ENCODE measurements at places on chromosomes 2 and 18.

DNA sequence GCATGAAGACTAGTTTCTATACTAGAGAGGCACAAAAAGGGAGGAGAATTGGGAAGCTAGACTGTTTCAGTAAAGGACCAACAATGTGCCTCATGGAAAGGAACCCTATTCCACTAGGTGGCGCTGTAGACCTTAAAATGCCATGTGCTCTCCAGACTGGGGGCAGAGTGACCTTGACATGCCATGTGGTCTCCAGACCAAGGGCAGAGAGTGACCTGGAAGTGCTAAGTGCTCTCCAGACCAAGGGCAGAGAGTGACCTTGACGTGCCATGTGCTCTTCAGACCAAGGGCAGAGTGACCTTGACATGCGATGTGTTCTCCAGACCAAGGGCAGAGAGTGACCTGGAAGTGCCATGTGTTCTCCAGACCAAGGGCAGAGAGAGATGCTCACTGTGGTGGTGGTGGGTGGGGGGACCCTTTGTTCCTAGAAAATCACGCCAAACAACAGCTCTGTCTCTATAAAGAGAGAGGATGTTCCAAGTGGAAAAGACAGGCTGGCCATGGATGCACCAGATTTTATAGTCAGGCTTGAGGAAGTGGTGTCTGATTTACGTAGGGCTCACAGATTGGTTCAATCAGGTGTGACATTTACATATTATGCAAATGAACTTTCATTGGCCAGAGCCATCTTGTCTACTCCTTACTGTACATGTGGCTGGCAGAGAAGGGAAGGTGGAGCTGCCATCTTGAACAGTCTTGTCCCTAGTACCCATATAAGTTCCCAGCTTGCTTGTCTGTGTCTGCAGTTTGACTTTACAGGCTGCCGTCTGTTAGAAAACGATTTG lies 344.0 kb upstream of the DDX18 start:
- no peak for ATAC-seq

DNA sequence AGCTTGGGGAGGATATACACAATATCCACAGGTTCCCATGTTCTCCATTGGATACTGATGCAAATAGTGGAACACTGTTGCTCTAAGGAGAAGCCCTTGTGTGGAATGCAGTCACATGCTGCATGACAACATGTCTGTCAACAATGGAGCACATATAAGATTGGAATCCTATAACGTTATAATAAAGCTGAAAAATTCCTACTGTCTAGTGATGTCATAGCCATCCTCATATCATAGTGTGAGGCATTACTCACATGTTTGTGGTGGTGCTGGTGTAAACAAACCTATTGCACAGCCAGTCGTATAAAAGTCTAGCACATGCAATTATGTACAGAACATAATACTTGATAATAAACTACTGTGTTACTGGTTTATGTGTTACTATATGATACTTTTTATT lies 394.7 kb downstream of the FBXO15 start:
- no peak for ATAC-seq

DNA sequence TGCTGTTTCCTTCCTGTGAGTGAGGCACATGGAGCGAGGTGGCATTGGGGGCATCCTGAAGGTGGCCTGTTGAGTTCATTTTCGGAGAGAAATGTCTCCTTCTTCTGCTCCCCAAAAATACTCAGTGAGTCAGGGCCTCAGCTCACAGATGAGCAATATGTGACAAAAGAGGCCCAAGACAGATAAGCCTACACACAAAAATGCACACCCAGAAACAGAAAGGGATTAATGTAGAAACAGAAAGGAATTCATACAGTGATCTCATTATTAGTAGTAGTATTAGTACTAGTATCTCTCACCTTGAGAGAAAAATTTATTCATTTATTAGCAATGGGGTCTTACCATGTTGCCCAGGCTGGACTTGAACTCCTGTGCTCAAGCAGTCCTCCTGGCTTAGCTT lies 5.1 kb downstream of the GPR75 start:
- ATAC-seq: no peak

GRCh38 chr2:43190311-43191052 lies 35.9 kb downstream of the ZFP36L2 start:
- no peak for ATAC-seq

- no peak for ATAC-seq
These were observed 11.8 kb downstream of the GULP1 start for GRCh38 chr2:188303363-188304031.

- no peak for ATAC-seq
These were observed 1569.5 kb upstream of the NXPH2 start for GRCh38 chr2:140349695-140350094.

DNA sequence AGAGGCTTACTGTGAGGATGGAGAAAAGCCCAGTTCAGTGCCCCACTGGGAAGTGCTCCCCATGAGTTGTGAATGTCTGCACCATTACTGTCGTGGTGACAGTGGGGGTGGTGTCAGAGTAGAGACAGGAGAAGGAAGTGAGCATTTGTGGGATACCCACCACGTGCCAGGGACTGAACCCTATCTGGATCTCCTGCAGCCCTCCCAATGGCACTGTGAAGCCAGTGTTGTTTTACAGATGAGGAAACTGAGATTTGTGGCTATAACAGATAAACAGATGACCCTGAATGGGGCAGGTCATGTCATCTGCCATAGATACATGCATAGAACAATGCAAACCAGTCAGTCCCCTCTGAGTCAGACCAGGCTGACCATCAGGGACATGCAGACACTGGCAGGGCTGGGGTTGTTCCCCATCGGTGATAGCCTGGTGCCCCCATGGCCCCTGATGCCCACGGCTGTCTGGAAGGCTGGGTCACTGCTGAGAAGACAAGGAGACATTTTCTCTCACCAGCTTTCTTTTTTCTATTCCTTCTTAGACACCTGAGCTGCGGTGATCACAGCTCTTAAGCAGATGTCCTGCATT lies 60.8 kb downstream of the EMILIN2 start:
- no peak for ATAC-seq

DNA sequence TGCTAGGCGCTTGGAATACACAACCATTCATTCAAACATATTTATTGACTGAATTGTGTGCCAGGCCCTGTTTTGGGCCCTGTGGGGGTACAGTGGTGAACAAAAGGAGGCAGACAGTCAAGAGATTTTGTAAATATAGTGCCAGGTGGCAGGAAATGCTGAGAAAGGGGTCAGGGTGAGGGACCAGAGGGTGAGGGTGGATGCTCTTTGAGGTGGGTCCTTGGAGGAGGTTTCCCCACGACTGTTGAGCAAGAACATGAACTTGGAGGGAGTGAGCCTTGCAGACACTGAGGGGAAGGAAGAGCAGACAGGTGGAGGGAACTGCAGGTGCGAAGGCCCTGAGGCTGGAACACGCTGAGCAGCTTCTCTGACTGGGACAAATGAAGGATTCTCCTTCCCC lies 40.7 kb downstream of the ODC1 start:
- ATAC-seq: no peak

DNA sequence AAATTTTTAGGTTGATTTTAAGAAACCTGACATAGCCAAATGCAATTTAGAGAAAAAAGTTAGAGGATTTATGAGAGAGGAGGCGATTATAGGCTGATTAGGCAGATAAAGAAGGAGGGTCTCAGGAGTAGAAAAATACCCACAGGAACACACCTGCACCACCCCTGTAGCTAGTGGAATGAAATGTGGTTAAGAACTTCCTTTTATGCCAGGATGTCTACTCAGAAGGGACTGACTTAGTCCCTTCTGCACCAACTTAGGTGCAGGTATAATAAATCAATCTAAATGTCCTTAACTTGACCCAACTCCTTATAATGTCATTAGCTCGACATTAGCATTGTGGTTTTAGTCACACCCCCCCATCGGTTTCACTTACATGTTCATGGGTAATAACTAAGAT lies 1274.5 kb upstream of the TMEFF2 start:
- ATAC-seq: no peak

DNA sequence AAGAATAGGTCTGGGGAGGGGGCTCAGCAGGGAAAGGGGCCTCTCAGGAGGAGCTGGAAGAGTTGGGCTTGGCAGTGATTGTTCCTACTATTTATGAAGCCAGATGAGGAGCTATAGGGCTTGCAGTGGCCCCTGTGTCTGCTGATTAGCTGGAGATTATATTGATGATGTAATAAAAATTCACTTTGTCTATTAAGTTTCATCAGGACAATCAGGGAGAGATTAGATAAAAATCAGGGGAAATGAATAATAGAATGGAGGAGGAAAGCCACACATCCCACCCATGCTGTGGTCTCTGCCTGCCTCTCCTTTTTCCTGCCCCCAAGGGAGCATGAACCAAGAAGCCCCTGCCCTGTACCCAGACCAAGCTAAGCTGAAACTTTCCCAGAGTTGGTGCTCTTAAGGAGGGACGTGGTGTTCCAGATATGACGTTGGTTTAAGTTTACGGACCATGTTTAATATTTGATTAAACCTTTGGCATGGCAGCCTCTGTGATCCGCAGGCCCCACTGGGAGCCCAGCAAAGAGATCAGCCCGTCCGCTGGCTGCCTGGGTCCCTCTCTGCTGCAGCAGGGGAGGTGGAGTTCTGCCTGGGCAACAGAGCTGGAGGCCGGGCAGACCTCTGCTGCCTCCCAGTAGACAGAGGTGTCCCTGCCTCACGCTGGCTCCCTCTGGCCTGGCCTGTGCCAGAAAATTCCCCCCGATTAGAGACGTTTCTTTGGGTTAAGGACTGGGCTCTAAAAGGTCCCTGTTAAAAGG lies 15.3 kb downstream of the CELF4 start:
- no peak for ATAC-seq

DNA sequence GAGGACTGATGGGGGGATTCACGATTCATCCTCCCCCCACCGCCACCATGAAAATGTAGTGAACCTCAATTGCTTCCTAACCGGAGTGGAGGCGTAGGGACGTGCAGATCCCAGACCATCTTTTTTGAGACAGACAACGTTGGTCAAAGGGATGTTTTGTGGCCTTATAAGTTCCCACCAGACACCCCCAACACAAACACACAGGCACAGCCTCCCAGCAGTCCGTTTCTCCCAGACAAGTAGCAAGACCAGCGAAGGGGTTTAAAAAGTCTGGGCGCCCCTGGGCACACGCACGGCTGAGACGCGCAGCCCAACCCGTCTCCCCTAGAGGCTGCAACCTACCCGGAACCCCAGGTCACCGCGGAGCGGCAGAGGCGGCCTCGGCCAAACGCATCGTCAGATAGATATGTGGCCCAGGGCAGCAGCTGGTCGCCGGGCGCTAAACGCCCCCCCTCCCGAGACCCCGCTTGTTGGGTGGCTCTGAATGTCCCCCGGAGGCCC lies 1.3 kb downstream of the GBX2 start:
- no peak for ATAC-seq

GRCh38 chr2:119681203-119681867 lies 2.3 kb downstream of the TMEM177 start:
- ATAC-seq: no peak

GRCh38 chr2:238106339-238106697 lies 6.2 kb downstream of the ESPNL start:
- no peak for ATAC-seq

- ATAC-seq: no peak
These were observed 230.9 kb downstream of the DLGAP1 start for GRCh38 chr18:4224031-4224704.

- peak; percentile 88 for ATAC-seq
These were observed 24.2 kb downstream of the ITGB1BP1 start for GRCh38 chr2:9398881-9399780.

DNA sequence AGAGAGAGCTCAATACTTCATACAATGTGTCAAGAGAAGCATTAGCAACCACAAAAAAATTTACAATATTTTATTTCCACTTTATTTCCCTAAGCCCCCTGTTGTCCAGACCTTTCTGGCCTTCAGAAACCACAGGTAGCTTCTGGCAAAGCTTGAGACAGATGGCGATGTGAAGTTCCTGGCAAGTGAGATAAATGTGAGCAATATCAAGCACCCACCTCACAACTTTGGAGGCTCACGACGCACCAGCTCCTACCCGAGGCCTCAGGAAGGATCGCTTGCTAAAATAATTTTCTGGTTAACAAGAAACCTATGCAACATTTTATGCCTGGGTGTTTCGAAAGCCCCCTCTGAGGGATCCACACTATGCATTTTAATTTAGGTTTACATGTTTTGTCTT lies 158.1 kb upstream of the CHAC2 start:
- ATAC-seq: no peak

DNA sequence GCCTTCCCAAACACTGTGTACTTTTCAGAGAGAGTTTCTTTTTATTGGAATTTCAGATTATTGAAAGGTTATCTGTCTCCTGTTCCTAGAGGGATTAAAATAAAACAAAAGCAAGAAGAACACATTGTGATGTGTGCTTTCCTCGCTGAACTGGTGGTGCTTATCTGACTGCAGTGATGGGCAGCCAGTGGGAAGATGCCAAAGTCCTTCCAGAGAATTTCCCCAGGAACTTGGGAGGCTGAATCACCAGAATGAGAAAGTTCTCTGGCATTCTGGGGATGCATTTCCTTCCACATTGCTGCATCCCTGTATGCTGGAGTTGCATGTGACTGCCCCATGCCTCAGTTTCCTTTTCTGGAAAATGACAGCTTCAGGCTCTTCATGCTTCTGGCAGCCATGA lies 53.9 kb upstream of the SEC11C start:
- no peak for ATAC-seq

- ATAC-seq: no peak
These were observed 40.5 kb downstream of the SMAD4 start for GRCh38 chr18:51070545-51070944.

GRCh38 chr2:64718250-64718885 lies 64.7 kb upstream of the SERTAD2 start:
- ATAC-seq: no peak

GRCh38 chr2:160816916-160817499 lies 323.4 kb upstream of the RBMS1 start:
- ATAC-seq: no peak

GRCh38 chr2:229003256-229003655 lies 267.8 kb downstream of the PID1 start:
- ATAC-seq: no peak

DNA sequence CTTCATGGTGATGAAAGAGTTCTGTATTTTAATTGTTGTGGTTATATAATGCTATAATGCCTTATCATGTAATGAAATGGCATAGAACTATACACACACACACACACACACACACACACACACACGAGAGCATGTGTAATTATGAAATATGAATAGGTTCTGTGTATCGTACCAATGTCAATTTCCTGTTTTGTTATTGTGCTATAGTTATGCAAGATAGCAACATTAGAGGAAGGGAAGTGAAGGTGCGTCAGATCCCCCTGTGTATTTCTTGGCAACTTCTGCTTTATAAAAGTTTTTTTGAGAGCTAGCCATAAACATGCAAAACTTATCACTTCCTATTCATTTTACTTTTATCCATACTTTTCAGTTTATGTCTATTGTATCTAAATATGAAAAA lies 60.7 kb upstream of the ARHGAP15 start:
- no peak for ATAC-seq

- no peak for ATAC-seq
These were observed 139.5 kb upstream of the ZNF516 start for GRCh38 chr18:76634564-76634963.

GRCh38 chr2:63009490-63009889 lies 41.1 kb upstream of the OTX1 start:
- no peak for ATAC-seq

- ATAC-seq: no peak
These were observed 30.8 kb upstream of the ACYP2 start for GRCh38 chr2:54084600-54084999.

Measured in gastroesophageal sphincter (tissue), 4 donors.